Choroid plexus epithelial cell (primary cell): ENCODE measurements at places on chromosomes 13 and 19.
A peak's percentile ranks its signal among the peaks of the same experiment; 100 is the strongest.

GRCh38 chr13:112457081-112457480 lies 80.9 kb downstream of the SPACA7 start:
- no peak for DNase-seq

- no peak for DNase-seq
Measured at GRCh38 chr19:38063928-38064327, 156.9 kb downstream of the SIPA1L3 start.

DNA sequence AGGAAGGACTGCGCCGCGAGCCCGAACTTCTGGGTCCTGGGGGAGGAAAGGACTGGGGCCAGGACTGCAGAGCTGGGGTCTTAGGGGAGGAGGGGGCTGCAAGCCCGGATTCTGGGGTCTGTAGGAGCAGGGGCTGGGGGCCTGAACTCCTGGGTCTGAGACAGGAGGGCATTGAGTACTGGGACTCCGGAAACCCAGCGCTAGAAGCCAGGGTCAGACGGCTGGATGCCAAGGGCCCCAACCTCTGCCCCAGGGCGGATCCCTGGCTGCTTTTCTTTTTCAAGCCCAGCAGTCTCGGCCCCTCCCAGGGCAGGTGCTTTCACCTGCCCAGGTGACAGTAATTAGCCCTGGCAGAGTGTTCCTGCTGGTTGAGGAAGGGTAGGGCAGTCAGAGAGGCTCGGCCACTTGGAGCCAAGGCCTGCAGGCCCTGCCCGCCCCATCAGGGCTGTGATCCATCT lies 2.3 kb downstream of the MYH14 start:
- no peak for DNase-seq

DNA sequence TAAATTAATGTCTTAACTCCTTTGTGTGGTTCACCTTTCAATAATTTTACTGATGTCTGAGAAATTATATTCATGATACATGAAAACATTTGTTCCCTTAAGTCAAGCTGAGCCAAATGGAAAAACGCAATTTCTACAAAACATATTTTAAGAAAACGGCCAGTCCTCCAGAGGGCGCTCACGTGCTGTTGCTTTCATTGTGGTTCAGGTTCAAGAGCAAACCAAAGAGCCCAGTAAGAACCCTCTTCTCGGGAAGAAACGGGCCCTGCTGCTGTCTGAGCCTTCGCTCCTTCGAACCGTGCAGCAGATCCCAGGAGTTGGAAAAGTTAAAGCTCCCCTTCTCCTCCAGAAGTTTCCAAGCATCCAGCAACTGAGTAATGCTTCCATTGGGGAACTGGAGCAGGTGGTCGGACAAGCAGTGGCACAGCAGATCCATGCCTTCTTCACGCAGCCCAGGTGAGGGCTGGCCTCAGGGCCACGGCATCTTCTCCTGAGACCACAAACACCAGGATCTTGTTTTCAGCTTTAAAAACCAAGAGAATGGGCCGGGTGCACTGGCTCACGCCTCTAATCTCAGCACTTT lies 4.3 kb downstream of the FAAP24 start:
- DNase-seq, result peak; percentile 81

- no peak for DNase-seq
Measured at GRCh38 chr19:35560677-35561076, 2.8 kb downstream of the ATP4A start.

GRCh38 chr19:6825076-6825774 lies 52.7 kb downstream of the VAV1 start:
- DNase-seq, result no peak

DNA sequence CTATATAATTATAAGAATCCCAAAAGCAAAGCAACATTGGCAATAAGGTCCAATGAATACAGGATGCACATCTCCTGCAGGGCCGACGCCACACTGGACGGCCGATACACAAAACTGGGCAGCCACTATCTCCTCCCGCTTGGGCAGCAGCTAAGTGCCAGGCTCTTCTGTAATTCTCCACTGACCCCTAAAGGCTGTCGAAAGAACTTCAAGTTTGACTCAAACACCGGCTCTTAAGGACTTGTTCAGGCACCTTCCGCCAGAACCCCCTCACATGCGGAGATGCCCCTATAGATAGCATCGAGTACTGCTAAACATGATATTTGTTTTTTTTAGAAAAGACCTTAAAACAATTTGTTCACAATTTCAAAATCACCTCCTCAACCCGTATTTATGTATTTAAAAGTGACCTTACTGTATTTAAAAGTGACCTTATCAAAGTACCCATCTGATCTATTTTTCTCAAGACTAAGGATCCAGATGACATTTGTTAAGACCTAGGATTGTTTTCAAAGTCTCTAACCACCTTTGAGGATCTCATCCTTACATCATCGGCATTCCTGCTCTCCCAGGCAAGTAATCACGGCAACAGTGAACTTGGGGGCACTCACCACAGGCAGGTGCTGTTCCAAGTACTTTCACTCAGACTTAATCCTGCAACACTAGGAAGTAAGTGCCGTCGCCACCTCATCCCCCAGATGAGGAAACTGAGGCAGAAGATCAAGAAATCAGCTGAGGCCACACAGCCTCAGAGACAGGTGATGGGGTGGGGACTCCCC lies 77.8 kb downstream of the TUBGCP3 start:
- DNase-seq, result peak; percentile 83

DNA sequence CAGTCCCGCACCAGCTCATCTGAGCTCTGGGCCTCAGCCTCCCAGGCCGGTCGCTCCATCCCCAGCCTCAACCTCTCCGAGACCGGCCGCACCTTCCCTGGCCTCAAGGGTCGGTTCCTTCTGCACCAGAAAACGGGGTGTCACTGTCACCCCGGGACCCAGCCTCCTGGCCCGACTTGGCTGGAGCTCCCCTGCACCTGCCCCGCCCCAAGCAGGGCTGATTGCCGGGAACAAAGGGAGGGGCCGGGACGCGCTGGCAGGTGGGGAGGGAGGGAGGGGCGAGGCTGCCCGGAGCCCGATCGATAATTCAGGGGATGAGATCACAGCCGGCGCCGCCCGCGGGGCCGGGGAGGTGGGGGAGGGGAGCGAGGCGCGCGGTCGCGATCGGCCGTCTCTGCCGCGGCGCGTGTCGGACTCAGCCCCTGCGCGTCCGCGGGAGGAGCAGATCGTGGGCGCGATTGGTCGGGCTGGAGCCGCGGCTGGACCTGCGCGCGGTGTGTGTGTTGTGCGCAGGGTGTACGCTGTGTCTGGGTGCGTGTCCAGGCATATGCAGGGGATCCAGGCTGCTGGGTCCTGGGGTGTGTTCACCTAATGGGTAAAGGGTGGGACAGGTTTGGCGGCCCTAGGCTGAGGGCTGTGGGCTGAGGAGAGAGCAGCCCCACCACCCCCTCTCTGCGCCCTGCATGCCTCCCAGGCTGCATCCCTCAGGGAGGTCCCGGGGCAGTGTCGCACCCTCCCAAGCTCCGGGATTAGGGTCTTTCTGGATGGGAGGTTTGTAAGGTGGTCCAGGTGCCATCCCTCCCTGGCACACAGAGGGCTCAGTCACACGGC lies 1.1 kb upstream of the SHC2 start:
- no peak for DNase-seq

GRCh38 chr13:51635137-51635878 lies 51.0 kb downstream of the WDFY2 start:
- DNase-seq, result no peak

DNA sequence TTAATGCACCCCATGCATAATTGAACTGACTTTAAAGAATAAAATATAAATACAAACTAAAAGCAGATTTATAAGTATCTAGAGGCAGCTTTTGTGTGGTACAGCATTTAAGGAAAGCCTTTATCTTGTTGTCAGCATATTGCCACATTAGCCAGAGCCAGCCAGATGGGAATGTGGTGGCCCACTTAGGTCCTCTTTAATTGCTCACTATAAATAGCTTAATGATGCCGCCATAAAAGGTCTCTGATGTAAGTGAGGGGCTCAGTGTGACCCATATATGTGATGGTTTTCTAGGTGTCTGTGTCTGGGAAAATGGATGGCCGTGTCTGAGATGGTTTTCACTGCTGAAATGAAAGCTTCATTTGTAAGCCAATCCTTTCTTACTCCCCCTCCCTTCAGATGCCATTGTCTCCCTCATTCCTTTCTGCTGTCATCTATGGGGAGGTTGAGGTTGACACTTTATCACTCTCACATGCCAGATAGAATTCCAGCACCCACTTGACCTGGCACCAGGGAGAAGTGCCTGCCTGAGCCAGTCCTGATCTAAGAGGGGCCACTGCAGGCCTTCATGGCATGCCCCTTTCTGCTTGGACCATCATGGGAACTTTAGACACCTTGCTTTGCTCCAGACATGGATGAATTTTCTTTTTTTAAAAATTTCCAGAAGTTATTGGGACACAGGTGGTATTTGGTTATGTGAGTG lies 135.3 kb downstream of the MTUS2 start:
- no peak for DNase-seq

DNA sequence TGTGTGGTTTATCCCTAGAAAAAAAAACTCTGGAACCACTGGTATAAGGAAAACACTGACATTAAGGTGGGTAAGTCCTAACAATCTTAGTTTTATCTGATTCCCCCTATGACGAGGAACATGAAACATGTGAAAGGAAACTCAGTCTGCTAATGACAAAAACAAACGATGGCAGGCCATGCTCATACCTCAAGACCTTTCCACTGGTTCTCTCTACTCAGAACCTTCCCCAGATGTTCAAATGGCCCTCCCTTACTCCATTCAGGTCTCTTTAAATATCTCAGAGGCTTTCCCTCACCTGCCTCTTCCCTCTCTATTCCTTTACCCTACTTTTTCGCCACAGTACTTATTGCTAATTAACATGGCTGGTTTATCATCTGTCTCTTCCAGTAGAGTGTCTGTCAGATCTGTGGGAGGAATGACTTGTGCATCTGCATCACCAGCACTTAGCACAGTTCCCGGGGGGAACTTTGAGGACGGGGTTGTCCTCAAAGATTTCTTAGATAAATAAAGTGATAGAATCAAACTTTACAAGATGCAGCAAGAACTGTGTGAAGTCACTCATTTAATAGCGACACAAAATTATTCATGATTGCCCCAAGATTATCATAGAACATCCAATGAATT lies 1.5 kb downstream of the TUBGCP3 start:
- DNase-seq, result no peak

DNA sequence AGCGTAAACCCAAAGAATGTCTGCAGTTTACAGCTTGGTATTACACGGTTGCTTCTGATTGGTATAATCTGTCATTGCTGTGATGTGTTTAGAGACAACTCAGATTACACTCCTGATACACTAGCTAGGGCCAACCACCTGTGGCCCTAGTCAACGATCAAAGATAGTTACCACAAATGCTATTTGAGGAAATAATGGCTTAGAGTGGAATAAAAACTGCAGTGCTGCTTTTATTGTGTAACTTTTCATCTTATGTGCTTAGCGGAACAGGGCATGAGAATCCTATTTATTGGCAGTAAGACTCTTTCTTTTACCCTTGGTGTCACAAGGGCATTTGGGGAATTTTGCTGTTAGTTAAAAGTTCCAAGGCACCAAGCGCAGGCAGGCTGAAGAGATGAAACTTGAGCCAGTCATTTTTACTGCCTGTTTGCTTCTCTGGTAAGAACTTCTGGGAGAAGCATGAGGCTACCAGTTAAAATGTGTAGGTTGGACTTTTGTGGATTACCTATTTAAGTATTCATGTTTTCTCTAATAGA lies 363.3 kb downstream of the KCNRG start:
- no peak for DNase-seq
